Daoy (cell line): ENCODE measurements at places on chromosomes 12 and 14. TPM values are rescaled to one million over a fixed set of nuclear protein-coding genes. Genes with fewer than 3 reads are reported as not detected.
A peak's percentile ranks its signal among the peaks of the same experiment; 100 is the strongest.

- DNase-seq, result no peak
Observed at GRCh38 chr14:31530136-31530535, 31.1 kb upstream of the NUBPL start.

DNA sequence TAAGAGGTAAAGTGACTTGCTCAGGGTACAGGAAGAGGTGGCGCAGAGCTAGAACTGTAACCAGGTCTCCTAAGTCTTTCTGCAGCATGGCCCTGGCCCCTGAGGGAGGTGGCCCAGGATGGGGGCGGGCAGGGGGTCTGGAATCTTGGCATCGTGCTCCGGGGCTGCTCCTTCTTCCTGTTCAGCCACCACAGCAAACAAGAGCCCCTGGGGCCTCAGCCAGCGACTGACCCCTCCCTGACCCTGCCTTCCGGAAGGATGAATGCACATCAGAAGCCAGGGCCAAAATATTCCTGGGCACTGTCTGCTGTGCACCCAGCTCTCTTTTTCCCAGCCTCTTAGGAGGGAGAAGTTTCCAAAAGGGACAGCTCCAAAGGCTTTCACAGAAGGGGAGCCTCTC, 242.8 kb downstream of the DPF3 start:
- peak; percentile 78 for DNase-seq

- DNase-seq, result peak; percentile 21
Observed at GRCh38 chr12:66984962-66985361, 284.2 kb upstream of the CAND1 start.

- DNase-seq, result peak; percentile 29
Observed at GRCh38 chr14:91693346-91693745, 38.5 kb downstream of the CATSPERB start.

DNA sequence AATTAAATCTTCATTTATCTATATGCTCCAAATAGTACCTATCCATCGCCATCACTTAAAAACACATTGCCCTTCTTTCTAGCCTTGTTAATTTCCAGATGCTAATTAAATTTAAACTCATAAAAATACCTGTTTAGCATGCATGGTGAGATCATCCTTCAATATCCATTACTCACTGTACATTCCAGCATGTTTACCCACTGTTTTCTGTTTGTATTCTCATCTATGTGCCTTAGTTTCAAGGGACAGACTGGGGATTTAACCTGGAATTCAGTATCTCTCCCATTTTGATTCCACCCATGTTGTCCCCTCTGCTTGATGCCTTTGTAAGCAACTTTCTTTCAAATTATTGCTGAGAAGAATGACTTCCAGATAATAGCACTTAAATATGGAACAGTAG, 208.0 kb downstream of the SPTSSA start:
- DNase-seq, result no peak

DNA sequence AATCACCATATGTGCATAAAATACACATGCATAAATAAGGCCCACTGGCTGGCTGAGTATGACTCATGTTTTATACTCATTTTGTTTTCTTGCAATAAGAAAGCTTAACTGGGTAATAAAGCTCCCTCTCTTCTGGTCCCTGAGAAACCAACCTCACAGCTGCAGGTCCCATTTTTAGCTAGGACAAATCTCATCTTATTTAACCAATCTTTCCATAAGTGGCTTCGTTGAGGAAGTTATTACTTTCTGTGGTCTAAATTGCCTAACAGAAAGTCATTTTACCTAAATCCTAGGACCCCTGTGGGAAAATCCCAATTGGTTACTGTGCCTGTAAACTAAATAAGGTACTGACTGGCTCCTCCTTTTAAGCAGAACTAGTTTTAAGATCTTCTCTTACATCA, 232.8 kb upstream of the FBXO33 start:
- no peak for DNase-seq

Gene FAM181A
- not detected in 2 replicates for total RNA-seq

Gene CELA1
- not detected in 2 replicates for total RNA-seq

Gene KLRD1
- total RNA-seq, result 0.29 TPM in 1 of 2 replicates, not detected in the other
